ENCODE measurements at places on chromosomes 5 and 9.

DNA sequence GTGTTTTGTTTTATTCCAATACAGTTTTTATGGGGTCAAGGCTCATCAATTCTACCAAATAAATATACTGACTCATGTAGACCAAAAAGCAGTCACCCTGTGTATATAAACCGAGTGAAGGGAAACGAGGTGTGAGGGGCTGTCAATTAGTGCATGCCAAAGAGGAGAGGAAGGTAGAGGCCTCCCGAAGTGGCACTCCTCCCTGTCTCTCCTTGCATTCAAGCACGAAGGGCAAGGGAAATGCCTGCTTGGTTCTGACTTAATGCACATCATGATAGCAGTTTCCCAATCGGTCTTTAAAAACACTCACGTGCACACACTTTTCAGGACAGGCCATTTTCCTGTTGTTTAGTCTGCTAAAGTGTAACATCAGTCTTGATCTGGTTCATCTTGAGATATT lies 125.6 kb upstream of the SLCO6A1 start:
- DNase-seq = no peak

- DNase-seq = no peak
Measured at GRCh38 chr9:119078015-119078414, 291.2 kb downstream of the BRINP1 start.

GRCh38 chr5:141421489-141421855 lies 621 bp downstream of the PCDHGA11 start:
- no peak for DNase-seq

DNA sequence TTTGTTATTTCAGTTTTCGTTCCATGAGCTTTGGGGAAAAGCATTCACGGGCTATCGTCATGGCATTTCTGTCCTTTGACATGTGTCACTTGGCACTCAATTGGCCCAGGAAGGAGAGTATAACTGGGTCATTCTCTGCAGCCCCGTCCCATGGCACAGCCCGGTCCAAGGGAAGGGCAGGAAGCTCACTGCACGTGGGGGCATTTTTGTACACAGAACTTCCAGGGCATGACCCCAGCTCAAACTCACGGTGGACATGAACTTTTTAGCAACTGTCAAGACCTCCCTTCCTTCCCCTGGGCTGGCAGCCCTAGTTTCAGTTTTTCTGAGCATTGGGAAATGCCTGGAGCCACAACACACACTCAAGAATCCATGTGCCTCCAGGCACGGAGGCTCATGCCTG lies 161.6 kb upstream of the PANK3 start:
- DNase-seq = no peak

DNA sequence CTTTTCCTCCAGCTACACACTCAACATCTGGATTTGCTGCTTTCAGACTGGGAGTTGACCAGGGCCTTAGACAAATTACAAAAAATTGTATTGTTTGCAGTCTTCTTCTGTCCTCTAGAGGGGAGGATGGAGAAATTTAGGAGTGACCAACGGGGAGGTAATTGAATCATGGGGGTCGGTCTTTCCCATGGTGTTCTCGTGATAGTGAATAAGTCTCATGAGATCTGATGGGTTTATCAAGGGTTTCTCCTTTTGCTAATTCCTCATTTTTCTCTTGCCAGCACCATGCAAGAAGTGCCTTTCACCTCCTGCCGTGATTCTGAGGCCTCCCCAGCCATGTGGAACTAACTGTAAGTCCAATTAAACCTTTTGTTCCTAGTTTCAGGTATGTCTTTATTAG lies 4.2 kb downstream of the IFNA8 start:
- DNase-seq = no peak

GRCh38 chr9:88747768-88748167 lies 212.8 kb downstream of the NXNL2 start:
- no peak for DNase-seq

DNA sequence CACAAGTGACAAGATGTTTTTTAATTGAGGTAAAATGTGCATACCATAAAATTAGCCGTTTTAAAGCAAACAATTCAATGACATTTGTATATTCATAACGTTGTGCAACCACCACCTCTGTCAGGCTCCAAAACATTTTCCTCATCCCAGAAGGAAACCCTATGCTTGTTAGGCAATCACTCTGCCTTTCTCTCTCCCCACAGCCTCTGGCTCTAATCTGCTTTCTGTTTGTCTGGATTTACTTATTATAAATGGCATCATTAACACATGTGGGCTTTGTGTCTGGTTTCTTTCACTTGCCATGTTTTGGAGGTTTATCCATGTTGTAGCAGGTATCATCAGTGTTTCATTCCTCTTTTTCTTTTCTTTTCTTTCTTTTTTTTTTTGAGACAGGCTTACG lies 1.4 kb upstream of the N4BP3 start:
- DNase-seq = no peak

DNA sequence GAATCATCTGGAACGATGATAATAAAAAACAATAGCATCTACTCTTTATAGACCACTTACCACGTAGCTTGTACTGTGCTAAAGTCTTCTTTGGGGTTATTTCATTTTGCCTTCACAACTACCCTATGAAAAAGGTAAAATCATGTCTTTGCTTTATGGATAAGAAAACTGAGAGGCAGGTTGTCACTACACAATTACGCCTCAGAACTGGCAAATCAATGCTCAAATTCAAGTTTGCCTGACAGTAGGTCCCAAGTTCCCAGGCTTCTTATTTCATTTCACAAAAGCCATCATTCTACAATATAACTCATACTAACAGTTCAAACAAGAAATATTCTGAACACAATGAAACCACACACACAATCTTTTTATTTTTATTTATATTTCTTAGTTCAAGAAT lies 258.5 kb downstream of the GABRB2 start:
- DNase-seq = no peak

- no peak for DNase-seq
Measured at GRCh38 chr9:93907551-93908199, 47.5 kb downstream of the BARX1 start.

- no peak for DNase-seq
Measured at GRCh38 chr5:97163360-97163764, 19.7 kb downstream of the RIOK2 start.

DNA sequence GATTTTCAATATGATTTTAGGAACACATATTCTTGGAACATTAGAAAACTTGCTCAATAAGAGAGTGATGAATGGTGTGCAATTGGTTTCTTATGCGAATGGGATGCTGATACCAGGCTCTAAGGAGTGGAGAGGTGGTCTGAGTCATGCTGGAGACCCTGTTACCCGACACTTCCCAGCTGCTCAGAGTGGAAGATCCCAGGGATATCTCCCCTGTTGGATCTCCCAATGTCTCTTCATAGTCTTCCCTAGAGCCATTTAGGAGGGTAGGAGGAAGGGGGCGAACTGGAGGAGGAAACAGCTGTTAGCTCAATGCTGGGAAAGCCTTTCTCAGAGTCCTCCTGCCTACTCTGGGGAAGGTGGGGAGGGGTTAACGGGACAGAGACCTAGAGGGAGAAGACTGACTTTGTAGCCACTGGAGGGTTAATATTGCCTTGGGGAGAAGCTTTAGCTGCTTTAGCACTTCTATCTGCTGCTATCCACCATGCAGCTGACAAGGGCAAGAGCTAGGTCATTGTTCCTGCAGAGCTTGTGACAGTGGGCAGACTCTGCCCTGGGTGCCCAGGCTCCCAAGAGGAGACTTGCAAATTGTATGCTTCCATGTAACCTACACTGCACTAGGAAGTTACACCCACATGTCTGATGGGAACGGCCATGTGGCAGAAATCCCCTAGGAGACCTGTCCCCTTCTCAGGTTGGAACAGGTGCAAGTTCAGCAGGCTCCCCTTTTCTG lies 301.0 kb downstream of the GADD45G start:
- no peak for DNase-seq

GRCh38 chr9:127654619-127655018 lies 42.5 kb downstream of the STXBP1 start:
- DNase-seq = no peak

DNA sequence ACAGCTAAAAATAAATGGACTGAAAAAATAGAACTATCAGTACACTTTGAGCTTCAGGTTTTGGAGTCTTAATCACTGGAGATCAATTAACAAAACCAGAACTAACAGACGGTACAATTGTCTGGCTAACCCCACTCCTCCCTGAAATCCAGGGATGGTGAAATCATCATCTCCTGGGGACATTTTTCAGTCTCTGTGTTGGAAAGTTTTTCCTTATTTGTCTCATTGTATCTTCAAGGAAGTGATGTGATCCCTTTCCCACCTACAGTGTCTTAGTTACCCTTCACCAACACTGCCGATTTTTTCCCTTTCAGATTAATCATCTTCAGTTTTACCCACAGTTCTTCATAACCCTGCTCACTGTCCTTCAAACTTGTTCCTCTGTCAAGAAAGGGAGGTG lies 81.9 kb downstream of the MAP1B start:
- DNase-seq = no peak

- DNase-seq = no peak
Measured at GRCh38 chr5:13378091-13378490, 566.4 kb downstream of the DNAH5 start.

GRCh38 chr9:77502568-77502967 lies 145.6 kb downstream of the GNA14 start:
- DNase-seq = no peak
